ENCODE measurements at places on chromosomes 12 and 14.

- DNase-seq: no peak
Measured at GRCh38 chr14:80110721-80111120, 100.6 kb downstream of the DIO2 start.

- peak; percentile 90 for DNase-seq
Measured at GRCh38 chr14:81423504-81423903, 23.4 kb upstream of the STON2 start.

DNA sequence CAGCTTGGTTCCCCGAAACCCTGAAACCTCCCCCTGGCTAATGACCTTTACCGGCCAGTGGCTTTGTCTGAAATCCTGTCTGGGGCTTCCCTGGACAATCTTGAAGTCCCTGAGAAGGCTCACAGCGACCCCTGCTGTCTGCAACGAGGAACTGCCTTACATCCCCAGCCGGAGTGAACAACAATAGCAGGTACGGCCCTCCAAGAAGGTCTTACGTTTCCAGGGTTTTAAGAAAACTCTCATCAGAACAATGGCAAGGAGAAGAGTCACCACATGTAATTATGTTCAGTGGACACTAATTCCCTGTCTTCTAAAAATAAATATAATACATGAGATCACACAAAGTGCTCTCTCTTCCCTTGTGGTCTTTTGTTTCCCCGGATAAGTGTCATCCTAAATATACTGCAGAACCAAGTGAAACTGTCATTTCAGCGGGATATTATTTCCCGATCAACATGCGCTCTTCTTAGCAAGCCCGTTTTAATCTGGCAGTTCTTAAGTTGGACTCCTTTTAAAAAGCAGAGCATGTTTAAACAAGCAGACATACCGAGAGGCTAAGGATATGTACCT, 53.3 kb downstream of the RBM19 start:
- peak; percentile 72 for DNase-seq

DNA sequence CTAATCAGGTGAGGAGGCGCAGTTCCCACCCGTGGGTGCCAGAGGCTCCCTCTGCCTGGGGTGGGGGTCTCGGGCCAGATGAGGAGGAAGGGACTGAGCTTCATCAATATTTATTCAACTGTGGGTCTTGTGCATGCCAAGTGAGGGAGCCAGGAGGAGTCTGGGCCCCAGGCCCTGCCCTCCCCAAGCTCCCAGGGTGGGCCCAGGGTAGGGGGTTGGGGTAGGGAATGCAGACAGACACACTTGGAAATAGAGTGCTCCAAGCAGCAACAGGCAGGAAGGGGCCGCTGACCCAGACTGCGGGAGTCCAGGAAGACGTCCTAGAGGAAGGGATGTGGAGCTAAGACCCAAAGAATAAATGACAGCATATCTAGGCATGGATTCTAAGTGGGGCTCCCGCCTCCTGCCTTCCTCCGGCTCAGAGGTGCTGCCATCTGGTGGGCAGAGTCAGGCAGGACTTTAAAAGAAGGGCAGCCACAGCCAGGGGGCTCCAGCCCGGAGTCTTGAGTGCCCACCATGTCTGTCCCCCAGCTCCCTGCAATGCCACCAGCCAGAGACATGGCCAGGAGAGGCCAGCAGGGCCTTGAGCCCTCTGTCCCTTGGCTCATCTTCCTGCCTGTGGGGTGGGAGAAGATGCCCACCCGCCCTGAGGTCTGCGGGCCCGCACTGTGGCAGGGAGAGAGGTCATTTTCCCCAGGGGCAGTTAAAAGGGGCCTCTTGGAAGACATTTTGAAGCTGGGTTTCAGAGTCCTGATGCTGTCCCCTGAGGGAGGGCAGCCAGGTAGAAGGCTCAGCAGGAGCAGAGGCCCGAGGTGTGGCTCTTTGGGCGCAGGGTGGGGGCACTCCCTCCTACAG, 70.1 kb downstream of the PHETA1 start:
- peak; percentile 81 for DNase-seq

GRCh38 chr14:85853996-85854526, 324.1 kb downstream of the FLRT2 start:
- DNase-seq: no peak

DNA sequence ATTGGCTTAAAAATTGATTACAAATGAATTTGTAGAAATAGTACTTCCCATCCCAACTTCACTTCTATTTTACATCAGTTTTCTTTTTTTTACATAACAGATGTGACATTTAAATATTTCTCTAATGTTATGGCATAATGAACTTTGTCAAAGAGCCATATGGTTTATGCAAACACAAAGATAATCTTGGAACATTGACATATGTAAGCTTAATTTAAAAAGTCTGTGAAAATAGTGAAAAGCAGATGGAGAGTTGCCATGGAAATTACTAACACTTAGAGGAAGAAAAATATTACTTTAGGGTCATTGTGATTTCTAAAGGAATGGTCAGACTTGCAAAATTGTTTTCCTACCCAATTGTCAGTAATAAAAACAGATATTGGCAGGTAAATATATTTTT, 232.4 kb downstream of the AEBP2 start:
- DNase-seq: no peak

DNA sequence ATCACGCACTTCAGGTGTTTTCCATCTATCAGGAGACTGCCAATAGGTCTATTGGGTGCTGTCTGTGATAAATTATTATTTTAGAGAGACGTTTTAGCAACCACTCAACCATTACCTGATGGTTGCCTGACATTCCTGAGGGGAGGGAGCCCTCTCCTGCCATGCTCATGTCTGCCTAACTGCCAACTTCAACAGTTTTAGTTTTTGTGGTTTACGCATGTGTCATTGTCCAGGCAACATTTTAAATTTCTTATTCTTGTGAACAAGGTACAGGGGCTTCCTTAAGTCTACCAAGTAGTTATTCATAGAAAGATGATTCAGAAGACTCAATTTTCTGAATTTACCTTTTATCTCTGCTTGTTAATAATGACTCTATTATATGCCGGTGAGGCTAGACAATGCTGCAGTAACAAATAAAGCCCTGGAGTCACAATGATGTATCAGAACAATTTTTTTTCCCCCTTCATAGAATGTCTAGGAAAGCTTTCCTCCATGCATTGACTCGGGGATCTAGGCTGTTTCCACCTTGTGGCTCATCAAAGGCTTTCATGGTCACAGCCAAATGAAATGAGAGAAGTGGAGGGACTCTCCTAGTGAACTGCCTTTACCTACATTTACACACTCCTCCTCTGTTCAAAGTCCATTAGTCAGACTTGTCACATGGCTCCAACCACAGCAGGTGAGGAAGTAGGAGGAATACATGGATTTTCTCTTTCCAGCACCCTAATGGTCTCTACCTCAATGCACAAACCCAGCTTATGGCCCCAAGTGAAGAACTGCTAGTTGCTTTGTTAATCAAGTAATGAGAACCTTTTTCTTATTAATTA, 225.8 kb downstream of the CRADD start:
- no peak for DNase-seq

DNA sequence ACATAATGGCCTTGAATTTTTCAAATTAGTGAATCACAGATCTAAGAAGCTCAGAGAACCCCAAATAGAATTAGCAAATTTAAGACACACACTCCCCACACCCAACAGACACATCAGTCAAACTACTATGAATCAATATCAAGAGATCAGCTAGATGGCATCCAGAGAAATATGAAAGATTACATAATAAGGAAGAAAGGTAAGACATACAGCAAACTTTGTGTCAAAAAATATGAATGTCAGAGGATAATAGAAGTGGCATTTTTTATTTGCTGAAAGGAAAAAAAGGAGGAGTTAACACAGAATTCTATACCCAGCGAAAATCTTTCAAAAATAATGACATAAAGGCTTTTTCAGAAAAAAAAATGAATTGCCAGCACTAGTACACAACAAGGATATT, 110.5 kb upstream of the COCH start:
- DNase-seq: no peak

GRCh38 chr12:124813782-124814181, 49.9 kb downstream of the SCARB1 start:
- DNase-seq: no peak

DNA sequence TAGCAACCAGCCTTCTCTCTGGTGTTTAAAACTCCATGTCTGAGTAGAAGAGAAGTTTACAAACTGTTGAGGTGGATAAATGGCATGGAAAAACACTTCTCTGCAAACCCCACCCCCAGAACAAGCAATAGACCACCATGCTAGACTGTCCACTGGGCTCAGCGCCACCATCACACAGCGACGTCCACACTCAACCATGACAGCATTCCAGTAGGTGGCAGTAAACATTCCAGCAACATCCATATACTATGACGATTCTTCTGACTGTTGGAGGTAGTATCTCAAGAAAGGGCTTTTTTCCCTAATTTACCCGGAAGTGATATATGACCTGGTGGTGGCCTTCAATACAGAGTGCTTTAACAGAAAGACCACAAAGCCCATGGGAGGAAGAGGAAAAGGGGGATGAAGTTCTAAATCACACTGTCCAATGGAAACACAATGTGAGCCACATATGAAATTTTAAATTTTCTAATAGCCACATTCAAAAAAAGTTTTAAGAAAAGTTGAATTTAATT, 152.2 kb downstream of the SLC15A4 start:
- DNase-seq: no peak
